ENCODE measurements at places on chromosomes 11 and 22.

DNA sequence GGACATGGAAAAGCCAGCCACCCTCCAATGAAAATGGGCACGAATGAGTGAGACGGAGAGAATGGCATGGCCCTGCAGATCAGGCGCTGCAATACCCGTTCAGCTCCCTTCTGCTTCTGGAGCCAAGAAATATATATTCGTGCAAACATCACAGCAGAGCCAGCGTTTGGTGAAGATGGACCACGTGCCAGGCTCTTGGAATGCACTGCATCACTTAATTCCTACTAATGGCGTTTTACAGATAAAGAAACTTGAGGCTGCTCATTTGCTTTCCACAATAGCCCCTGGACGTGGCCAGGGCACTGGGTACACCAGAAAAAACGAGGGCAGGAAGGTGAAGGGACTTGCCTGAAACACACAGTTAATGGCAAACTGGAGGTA, 1.6 kb upstream of the FXYD2 start:
- DNase-seq, result no peak

GRCh38 chr22:47808236-47808635, 1045.8 kb downstream of the TBC1D22A start:
- DNase-seq, result no peak

DNA sequence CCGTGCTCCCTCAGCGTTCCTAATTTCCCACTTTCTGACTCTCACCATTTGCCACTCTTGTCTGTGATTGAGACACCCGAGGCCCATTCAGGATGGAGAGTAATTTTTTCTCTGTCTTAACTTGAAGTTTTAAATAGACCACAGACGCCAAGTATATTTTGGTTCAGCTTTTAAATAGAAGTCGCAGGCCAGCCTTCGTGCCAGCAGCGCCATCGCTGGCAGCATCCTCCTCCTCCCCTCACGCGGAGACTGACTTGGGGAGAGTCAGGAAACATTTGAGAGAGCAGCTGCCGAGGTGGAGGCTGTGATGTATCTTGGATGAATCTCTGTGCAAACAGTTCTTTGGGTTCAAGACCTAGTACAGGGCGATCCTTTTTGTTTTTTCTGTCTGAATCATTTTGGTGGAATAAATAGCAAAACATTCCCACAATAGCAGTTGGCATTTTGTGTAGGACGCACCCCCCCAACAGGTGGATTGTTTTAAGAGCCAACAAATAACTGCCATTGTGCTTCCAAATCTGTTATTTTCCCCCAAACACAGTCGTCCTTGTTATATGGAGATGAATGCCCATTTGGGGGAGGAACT, 889 bp upstream of the DMC1 start:
- DNase-seq, result peak; percentile 41

GRCh38 chr22:48318575-48319320, 1508.9 kb downstream of the BRD1 start:
- no peak for DNase-seq

GRCh38 chr11:34997952-34998528, 81.6 kb downstream of the PDHX start:
- no peak for DNase-seq

- no peak for DNase-seq
Measured at GRCh38 chr11:73931039-73931645, 19.7 kb upstream of the DNAJB13 start.

- DNase-seq, result peak; percentile 82
Measured at GRCh38 chr22:17785185-17786184, 11.2 kb upstream of the BID start.

DNA sequence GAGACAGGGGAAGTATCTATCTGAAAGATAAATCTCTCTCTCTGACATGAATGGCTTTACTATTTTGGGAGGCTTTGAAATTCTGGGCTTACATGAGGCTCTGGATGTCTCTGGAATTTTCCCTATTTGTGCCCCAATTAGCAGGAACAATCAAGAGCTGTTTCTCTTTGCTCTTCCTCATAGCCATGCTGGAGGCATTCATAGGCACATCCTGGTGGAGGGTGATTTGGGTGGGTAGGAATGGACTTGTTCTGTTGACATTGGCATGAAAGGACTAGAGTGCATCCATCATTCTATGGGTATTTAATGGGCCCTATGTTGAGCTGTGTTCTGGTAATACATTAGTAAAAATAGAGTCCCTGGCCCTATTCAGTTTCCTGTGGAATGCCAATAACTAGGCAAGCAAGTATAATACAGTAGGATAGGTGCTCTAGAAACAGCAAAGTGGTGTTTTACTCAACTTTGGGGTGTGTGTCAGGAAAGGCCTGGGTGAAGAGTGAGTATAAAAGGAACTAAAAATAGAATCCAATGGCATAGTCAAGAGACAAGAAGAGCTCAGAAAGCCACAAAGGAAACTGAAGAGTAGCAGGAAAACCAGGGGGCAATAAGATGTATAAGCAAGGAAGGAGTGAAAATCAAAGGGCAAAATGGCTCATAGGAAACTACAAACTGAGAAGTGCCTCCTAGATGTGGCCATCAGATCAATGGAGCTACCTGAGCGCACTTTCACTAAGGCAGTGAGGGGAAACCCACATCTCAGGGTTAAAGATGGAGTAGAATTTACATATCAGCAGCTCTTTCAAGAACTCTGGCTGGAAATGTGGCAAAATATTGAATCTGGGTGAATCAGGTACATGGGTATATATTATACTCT, 45.0 kb downstream of the CWC15 start:
- DNase-seq, result no peak

- no peak for DNase-seq
Measured at GRCh38 chr11:22728600-22729389, 62.4 kb downstream of the GAS2 start.

GRCh38 chr22:42313804-42314581, 43.5 kb upstream of the TCF20 start:
- peak; percentile 40 for DNase-seq

DNA sequence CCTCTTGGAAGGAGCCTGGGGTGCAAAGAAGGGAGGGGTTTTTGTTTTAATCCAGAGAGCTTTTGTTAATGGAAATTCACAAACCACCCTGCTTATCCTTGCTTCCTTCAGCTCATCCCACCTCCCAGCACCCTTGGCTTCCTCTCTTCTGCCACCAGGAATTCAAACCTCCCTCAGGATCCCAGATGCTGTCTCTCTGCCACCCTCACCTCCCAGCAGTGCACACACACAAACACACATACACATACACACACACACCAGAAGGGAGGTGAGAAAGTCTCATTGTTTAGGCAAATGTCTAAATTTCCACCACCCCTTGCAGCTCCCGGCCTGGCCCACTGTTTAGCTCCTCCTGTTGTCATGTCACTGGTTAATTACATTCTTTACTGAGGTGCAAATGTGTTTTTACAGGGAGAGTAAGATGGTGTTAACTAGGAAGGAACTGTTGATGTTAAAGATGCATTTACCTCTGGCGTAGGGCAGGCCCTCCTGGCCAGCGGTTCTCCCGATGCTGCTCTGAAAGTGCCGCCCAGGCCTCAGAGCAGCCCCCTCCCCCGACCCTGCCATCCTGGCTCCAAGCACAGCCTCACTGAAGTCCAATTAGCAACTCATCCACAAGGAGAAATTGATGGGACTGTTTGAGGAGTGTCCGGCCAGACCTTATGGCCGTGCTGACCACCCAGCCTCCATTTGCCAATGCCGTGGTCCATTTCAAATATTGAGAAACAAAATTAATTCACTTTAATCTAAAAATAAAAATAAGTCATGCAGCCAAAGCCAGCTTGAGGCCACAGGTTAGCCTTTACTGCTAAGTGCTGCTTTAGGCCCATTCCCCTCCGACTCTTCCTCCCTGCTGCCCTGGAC, 165.4 kb downstream of the FEZ1 start:
- no peak for DNase-seq

GRCh38 chr11:8168485-8169257, at the start of gene RIC3:
Gene RIC3, minus strand, starts transcription at chr11:8169025. Its CDS starts 36 bp downstream, at chr11:8168989.
- DNase-seq, result peak; percentile 59
